Activated T-helper 1 cell treated with anti-CD3 and anti-CD28 coated beads, Interleukin-2, amount 50 U/mL, for 16 hours (primary cell): ENCODE measurements at places on chromosomes 12 and 14.

DNA sequence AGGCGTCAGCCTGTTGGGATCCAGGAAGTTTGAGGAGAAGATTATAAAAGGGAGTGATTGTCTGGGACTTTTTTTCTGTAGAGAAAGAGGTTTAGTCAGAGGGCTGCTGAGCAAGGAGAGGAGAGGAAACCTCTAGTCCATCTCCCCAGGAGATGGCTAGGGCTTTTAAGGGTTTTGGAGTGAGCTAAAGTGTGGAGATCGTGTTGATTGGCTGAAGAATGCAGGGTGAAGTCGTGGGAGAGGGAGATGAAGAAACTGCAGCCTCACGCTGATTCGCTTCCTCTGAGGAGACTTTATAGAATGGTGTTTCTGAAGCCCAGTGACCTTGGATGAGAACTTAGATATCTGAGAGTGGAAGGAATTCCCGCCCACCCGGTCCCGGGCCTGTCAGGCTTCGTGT, 193.7 kb upstream of the PWP1 start:
- no peak for DNase-seq

- DNase-seq: no peak
Measured at GRCh38 chr12:42789808-42790760, 200.5 kb upstream of the PRICKLE1 start.

GRCh38 chr12:62075870-62076269, 184.3 kb upstream of the USP15 start:
- DNase-seq: no peak

DNA sequence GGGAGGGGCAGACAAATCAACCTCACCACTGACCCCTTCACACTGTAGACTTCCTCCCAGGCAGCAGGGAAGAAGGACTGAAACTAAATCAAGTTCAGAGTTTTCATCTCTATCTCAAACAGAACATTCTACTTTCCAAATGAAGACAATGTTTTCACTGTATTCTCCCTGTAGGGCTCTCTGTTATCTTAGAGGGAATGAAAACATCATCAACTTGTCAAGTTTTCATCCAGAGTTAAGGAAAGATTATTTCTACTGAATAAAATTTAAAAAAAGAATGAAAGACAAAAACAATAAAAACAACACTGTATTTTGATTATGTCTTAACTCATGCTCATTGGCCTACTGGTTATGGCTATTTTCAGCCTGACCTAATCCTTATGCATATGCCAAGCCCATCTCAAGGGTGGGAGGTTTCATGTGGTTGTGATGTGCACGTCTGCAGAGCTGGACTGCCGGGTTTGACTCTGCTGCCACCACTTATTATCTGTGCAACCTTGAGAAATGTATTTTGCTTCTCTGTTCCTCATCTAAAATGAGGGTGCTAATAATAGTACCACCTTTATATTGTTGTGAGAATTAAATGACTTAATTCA, 152.0 kb upstream of the AVPR1A start:
- DNase-seq: no peak

DNA sequence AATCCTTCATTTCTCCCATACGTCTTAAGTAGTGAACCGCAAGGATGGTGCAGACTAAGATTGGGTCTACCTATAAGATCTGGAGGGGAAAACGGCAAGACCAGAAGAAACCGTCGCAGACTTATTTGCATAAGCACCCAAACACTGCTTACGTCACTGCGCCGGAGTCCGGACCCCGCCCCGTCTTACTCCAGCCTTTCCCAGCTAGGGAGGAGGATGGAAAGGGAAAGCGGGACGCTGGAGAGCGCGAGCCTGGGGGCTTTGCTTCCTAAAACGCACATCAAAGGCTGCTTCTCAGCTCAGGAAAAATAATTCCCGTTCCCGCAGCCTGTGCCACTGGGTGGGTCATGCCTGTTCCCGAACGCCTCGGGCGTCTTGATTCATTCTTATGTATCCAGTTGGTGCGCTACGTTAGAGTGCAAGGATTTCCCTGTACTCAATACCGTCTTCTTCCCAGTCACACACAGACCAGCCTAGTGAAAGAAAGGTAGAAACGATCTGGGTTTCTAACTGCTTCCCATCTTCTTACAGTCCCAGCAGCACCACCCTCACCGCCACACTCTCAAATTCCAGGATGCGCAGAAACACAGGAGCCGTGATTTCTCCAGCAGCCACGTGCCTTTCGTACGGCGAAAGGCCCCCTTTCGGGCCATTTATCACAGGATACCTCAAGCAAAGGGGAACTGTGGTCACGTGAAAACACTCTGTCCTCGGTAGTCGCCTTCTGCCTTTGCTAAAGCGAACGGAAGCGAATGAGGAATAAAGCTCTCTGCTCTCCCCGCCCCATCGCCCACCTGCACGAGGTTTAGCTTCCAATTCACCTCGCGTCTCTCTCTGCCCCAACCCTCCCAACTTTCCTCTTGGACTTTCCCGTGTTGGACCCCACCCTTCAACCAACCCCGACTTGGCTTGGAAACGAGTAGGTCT, 1.1 kb downstream of the SLC6A15 start:
- DNase-seq: no peak

- no peak for DNase-seq
Measured at GRCh38 chr12:122867691-122868461, 28.0 kb downstream of the VPS37B start.
